MV-4-11 (cell line): ENCODE measurements at places on chromosomes 6 and 20.
A peak's percentile ranks its signal among the peaks of the same experiment; 100 is the strongest.

DNA sequence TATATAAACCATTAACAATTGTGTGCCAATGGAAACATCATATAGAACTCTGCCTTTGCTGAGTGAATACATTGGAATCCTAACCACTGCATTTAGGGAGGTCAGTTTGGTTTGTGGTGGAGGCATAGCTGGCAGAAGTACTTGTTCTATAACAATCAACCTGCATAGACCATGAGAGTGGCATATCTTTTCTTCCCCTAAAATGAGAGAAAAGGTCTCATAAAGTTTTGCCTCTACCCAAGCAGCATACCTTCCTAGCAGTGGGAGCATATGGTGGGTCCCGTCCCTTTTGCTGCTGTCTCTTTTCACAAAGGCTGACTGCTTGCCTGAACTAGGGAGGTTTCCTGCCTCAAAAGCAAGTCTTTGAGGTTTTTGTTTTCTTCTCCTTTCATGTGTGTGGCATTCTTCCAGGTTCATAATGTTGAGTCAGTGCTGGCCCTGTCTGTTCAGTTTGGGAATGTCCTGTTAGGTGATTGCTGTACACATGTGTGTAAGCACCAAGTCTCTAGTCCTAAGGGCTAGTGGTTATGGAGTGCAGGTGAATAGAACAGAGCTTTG lies 61.2 kb upstream of the SUPT3H start:
- peak; percentile 32 for DNase-seq

DNA sequence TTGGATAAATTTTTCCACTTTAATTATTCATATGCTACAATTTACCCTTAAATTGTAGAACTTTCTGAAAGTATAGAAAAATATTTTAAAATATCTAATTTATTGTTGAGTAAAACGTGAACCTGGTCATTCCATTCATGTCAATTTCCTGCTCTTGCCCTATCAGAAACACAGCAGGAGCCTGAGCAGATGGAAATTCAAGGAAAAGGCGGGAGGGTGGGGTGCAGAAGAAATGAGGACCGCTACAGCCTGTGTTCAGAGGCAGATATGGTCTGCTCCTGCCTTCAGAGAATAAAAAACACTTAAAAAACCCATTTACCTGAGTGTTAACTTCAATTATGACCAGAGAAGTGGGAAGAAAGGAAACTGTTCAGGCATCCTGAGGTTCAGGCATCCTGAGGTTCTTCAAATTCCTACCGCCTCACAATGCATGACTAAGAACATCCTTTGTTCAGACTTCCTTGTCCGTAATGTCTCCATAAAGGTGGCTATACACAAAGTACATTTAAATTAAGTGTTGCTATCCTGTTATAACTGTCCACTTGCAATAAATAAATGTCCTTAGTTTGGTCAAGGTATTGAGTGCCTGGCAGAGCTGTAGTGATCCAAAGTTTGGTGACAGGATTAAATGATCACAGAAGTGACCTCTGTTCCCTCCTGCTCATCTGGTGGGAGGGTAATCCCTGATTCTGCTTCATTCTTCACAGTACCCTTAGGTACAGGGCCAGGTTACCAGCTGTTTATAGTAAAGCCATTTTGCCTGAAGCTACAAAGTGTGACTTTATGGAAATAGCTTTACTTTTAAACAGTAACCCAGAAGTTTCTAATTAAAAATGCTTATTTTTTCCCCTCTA lies 109.1 kb downstream of the MAN1A1 start:
- DNase-seq: no peak

- DNase-seq: no peak
Observed at GRCh38 chr20:2807019-2807418, 6.6 kb upstream of the CPXM1 start.

DNA sequence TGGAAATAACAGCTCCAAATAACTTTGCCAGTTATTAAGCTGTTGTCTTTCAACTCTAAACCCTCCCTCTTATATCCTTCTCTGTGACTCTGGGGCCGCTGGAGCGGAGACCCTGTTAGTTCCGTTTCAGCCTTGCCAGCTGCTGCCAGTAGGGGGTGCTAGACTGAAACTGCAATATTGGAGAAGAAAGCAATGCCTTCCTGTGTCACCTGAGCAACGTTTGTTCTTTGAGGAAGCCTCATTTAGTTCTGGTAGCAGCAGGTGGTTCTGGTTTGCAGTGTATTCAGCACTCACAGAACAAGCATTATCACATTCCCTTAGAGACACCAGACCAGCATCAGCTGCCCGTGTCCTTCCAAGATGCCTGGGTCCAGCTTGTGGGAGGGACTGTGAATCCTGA lies 22.9 kb upstream of the JAG1 start:
- no peak for DNase-seq

- DNase-seq: peak; percentile 70
Observed at GRCh38 chr20:16711661-16712258, 18.1 kb upstream of the SNRPB2 start.

DNA sequence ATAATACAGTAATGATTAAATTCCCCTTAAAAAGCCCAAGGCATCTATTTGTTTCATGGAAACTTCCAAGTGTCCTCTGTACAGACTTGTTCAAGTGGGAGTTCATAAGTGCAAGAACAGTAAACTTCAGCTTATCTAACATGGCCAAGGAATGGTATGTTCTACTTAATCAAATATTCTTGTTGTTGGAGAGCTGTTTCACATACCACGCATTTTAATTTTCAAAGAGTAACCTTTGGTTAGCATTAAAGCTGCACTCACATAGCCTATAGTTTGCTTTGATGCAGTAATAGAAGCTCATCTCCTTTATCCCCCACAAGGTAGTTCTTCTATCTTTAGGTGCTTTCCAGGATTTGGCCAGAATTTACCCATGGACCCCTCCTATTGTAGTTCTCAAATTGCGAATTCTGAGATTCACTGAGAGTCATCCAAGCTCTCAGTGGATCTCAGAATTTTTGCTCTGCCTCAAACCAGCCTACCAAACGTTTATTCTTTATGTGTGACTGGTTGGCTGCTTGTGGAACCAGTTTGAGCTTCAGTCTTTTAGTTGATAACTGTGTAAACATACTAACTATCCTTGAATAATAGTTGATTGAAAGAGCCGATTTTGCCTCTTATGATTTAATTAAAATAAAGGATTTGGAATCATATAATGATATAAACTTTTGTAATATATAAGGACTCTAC lies 668.0 kb upstream of the FLRT3 start:
- no peak for DNase-seq

GRCh38 chr6:99521633-99522151 lies 6.5 kb upstream of the USP45 start:
- peak; percentile 23 for DNase-seq

DNA sequence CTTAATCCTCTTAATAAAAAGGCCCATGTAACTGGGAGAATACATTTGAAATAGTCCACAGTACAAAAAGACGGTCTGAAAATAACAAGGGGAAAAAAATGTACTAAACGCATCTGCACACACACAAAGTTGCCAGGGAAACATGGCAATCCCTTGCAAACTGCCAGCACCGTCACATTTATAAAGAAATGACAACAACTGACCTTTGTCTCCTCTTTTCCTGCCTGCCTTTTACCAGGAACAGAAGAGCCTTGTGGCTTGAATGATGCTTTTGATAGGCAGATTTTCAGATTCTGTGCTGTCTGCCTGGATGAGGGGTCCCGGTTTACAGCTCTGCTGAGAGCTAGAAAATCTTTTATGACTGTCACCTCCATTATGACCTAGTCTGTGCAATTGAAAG lies 308.6 kb upstream of the ZFP64 start:
- DNase-seq: no peak

DNA sequence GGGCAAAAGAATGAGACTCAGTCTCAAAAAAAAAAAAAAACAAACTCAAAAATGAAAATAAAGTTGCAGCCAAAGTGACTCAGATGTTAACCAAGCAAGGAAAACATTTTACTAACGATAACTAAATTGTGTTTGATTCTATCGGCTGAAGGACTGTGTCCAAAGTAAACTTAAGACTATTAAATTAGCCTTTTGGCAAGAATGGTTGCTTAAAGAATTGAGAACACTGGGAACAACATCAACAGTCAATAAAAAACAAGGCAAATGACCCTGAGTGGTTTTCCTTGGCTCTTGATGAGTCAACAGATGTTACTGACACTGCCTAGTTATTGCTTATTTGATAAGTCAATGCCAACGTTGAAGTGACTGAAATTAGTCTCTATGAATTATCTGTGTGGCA lies 36.7 kb downstream of the POU3F2 start:
- no peak for DNase-seq

GRCh38 chr6:129546702-129547101 lies 163.3 kb downstream of the ARHGAP18 start:
- no peak for DNase-seq

DNA sequence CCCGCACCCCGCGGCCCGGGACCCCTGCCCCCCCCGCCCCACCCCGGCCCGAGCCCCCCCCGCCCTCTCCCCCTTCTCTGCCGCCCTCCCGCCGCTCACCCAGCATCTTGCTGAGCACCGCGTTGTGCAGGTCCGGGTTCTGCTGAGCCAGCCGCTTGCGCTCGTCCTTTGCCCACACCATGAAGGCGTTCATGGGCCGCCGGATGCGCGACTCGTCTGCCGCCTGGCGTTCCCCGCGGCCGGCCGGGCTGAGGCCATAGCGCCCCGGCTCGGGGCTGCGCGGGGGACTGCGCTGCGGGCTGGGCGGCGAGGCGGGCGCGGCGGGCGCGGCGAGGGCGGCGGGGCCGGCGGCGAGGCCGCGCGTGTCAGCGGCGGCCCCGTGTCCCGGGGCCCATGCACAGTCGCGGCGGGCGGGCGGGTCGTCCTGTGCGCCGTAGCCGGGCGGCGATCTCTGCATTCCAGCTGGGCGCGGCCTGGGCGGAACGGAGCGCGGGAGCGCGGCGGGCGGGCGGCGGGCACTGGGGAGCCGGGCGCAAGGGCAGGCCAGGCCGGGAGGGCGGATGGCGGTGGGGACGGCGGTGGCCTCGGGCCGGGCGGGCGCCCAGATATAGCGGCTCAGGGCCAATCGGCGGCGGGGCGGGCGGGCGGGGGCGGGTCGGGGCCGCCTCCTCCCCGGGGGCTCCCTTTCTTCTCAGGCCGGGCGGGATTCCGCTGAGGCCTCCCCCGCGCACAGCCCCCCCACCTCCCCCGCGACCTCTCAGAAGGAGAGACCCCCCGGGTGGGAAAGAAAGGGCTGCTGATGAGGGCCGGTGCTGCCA lies at the start of gene SOX18:
Gene SOX18 (minus strand): TSS at position 580 of the 818 bp plus-strand sequence. CDS start 123 bp downstream, at position 457.
- DNase-seq: no peak

- DNase-seq: no peak
Observed at GRCh38 chr20:44690781-44691423, 24.3 kb upstream of the CCN5 start.

DNA sequence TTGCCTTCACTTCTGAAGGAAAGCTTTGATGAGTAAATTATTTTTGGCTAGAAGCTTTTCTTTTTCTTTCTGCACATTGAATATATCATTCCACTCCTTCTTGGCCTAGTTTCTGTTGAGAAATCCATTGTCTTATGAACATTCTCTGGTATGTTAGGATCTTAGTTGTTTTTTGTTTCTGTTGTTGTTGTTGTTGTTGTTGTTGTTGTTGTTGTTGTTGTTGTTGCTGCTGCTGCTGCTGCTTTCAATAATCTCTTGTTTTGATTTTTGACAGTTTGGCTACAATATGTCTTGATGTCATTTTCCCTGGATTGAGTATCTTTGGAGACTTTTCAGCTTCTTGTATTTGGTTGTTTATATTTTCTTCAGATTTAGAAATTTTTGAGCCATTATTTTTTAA lies 836.5 kb upstream of the MAN1A1 start:
- DNase-seq: no peak
